ENCODE measurements at places on chromosomes 16 and 17. TPM values are rescaled to one million over a fixed set of nuclear protein-coding genes. Genes with fewer than 3 reads are reported as not detected.

GRCh38 chr16:88378401-88378800 lies 4.4 kb upstream of the ZNF469 start:
- DNase-seq: no peak

DNA sequence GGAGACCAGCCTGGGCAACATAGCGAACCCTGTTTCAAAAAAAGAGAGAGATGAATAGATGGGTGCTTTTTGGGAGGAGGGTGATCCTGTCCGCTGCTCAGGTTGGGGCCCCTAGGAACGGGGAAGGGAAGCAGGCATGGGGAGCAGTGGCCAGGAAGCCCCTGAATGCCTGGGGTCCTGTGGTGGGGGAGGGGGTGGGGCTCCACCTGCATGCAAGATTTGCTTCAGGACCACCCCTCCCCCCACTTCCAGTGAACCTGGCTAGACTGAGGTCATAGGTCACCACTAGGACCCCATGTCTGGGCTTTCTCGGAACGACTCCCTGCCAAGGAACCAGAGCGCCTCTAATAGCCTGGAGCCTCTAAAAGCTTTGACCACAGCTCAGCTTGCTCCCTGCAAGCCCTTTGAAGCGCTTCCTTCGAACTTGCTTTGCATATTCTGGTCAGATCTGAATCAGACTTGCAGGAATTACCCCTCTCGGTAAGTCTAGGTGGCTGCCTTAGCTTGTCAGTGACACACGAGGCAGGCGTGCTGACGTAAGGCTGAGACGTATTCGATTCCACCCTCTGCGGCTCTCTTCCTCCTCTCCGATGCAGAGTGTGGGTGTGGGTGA lies 3.7 kb downstream of the SOCS3 start:
- DNase-seq: no peak

DNA sequence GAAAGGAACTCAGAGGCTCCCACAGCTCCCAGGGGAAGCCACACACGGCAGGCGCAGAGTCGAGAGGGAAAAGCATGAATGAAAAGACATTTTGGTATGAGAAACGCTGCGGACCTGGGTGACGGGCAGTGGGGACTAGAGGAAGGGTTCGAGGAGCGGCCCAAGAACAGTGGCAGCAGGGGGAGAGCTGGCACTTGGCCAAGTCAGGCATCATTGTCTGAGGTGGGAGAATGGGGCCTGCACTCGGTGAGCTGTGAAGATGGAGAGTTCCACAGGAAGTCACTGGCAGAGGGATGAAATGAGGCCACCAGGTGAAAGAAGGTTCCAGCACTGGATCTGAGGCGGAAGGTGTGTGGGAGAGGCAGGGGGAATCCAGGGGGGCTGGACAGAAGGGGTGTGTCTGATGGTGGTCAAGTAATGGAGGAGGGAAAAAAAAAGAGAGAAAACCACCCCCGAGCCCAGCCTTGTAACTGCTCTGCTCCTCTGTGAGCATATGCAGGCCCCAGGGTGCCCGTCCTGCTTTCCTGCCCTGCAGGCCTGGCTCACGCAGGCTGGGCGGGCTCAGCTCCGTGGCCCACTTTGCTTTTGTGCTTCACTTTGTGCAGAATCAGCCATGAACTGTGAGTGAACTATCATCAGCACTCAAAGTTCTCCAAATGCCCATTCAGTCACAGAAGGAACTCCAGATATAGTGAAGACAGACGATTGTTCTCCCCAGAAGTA lies 31.8 kb downstream of the TMEM204 start:
- DNase-seq: no peak

DNA sequence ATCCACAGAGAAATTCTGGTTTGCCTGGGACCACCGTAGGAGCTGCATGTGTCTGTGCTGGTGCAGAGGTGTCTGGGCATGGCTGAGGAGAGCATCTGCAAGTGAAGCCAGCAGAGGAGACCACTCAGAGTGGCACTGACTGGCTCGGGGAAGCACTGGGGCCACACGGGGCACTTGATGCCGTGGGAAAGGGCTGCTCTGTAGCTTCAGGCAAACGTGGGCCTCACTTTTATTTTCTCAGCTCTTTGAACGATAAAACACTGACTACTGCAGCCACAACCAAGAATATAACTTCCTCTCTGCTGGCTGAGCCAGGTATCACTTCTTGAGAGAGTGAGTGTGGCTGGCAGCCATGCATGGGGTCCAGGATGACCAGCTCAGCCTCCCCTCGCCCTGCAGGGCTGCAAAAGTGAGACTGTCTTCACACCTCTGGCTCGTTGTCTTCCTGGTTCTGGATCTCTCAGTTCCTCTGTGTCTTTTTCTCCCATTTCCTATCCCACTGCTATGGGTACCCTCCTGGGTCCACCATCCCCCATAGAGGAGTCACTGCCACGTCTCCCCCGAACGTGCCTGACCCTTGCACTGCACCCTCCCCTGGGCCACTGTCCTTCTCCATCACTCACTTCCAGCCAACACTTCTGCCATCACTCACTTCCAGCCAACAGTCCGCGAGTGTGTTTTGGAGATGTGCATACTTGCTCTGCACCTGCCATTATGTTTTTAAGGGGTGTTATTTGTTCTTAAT lies 201.4 kb upstream of the CHMP6 start:
- DNase-seq: no peak

DNA sequence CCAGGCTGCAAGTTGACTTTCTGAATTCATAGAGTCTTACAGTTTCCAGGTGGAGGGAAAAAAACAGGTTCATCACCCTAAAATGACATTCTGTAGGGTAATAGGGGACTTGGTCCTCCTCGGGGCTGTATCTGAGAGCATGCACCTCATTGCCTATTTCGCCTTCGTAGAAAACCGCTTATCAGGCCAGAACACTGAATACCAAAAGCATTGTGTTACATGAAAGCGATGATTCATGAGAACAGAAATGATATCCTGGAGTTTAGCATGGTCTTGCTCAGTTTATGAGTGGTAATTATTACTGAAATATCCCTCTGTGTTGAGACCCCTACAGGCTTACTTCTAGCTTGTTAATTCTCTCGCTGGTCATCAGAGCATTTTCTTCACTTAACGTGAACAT lies 61.4 kb upstream of the ARHGAP44 start:
- no peak for DNase-seq

DNA sequence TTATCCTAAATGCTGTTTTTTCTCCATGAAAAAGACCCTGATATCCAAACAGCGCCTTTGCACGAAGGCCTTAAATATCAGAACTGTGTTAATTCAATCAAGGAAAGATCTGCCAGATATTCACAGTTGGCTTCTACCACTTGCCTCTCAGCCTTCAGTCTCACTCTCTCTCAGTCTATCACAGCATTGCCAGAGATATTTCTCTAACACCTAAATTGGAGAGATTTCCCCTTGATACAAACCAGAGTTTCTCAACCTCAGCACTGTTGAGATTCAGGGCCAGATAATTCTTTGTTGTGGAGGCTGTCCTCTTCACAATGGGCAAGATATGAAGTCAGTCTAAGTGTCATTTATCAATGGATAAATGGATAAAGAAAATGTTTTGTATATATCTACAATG lies 454.1 kb upstream of the MAF start:
- no peak for DNase-seq

The KRTAP9-2 gene
- total RNA-seq: not detected

- DNase-seq: no peak
These were observed 4.5 kb upstream of the NME4 start for GRCh38 chr16:392450-393030.

DNA sequence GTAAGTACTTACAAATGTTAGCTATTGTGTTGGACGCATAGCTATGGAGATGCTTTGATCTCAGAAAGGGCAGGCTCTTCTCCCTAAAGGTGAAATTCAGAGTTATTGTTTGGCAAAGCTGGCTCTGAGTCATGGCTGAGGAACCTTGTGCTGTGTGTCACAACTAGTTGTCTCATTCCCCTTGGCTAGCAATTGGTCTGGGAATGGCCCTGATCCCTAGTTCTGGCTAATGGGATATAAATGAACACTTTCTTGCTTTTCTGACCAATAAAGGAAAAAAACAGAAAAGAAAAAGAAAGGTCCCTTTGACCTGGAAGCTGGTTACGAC lies 210.6 kb downstream of the MAP2K4 start:
- DNase-seq: no peak

DNA sequence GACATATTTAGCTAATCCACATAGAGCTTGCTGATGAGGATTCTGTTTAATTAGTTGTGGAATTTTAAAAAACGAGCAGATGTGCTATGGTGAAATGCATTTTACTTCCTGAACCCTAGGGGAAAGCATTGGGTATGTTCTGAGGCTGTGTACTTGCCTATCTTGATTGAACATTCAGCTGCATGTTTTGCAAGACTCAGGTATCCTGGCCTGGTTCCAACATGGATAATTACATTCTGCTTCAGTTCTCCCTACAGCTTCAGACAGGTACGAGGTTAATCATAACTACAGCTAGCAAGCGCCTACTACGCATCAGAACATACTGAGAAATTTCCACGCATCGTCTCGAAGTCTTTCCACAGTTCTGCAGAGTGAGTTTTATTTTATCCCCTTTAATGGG lies 77.0 kb downstream of the HS3ST2 start:
- DNase-seq: no peak

The TM4SF5 gene
- total RNA-seq: 15.6 TPM

DNA sequence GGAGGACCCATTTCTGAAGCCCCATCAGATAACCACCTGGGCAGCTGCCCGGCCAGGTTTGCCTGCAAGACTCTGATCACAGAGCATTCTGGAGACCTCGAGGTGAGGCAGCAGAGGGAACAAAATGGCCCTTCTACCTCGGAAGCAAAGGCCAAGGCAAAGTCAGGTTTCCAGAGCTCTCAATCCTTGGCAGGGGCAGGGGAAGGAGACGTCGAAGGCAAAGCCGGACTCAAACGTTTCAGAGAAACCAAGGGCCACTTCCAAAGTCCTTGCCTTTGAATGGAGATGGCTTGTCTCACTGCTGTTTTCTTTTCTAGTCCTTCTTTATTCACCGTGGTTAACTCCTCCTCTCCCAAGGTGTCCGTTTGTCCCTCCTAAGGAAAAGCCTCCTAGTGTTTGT lies 355.3 kb downstream of the SOX9 start:
- no peak for DNase-seq

DNA sequence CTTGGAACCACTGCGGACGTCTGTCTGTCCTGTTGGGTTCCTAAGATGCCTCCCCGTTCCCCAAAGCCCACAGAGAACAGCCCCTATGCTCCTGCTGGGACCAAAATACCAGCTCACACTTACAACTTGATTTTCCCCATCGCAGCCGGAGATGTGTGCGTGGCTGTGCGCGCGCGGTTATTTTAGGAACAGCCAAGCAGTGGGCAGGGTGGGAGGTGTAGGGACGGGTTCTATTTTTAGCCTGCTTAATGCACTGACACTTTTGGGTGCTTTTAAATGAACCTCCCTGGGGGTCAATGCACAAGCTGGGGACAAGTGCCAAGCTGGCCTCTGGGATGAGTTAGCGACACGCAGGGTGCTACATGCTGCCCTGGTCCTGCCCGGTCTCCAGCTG lies 74.1 kb downstream of the KLHDC4 start:
- no peak for DNase-seq

DNA sequence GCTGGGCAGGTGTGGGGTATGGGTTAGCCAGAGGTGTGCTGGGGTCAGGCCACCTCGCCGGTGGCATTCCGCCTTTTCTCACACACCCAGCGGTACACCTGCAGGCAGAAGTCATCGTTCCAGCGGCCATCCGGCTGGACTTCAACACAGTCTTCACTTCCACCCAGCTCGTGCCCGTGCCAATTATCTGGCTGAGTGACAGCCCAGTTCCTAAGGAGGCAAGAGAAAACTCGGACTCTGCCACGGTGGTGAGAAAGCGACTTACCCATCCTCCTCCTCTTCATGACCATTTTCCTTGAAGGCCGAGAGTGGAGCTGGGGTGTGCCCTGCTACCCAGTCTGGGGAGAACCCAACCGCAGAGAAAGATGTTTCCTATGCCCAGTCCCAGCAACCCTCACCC lies 13.1 kb downstream of the ASGR2 start:
- DNase-seq: no peak

- no peak for DNase-seq
These were observed 1.5 kb downstream of the ALOXE3 start for GRCh38 chr17:8116776-8117175.

GRCh38 chr17:65271296-65271695 lies 134.1 kb downstream of the RGS9 start:
- DNase-seq: no peak

The NPIPA3 gene
- total RNA-seq: not detected

GRCh38 chr17:67427424-67427823 lies 50.3 kb downstream of the PITPNC1 start:
- DNase-seq: no peak

- DNase-seq: no peak
These were observed 2.7 kb downstream of the LYRM1 start for GRCh38 chr16:20903116-20903898.

GRCh38 chr17:20944014-20944865 lies 98.6 kb downstream of the USP22 start:
- DNase-seq: peak; percentile 37

DNA sequence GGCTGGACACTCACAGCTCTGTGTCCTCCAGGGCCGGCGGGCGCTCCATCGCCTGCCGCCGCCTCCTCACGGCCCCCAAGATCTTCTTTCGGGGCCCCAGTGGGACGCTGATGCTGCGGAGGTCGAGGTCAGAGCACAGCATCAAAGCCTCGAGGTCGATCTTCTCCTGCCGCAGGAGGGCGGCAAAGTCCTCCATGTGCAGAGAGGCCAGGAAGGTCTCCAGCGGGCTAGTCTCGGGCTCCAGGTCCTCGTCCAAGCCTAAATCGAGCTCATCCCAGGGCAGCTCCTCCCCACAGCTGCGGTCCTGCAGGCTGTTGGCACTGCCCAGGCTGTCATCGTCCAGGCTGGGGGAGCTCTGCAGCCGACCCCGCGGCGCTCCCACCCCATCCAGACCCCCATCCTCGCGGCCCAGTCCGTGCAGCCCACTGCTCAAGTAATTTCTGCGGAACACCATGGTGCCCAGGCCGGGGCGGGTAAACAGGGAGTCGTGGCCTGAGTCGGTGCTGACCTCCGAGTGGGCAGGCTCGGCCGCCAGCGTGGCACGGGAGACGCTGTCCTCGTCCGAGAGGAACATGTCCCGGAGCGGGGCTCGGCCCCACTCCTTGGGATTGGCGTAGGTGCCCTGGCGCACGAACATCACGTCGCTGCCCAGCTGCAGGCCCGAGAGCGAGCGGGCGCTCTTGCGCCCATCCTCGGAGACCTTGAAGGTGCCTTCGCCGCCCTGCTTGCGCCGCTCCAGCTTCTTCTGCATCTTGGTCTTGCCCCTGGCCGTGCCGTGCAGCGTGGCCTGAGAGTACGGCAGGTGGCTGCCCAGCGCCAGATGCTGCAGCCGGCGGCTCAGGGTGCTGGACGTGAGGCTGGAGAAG lies 3.4 kb downstream of the USH1G start:
- peak; percentile 64 for DNase-seq

The NPIPA8 gene
- total RNA-seq: 0.24 TPM

- DNase-seq: no peak
These were observed 72.0 kb downstream of the KLHDC4 start for GRCh38 chr16:87693827-87694226.

GRCh38 chr16:24088767-24089166 lies 167.4 kb upstream of the CACNG3 start:
- DNase-seq: no peak

- peak; percentile 35 for DNase-seq
These were observed 825 bp downstream of the BLMH start for GRCh38 chr17:30290696-30291542.

GRCh38 chr16:83040174-83040573 lies 413.4 kb downstream of the CDH13 start:
- no peak for DNase-seq
